ENCODE measurements at places on chromosomes 4 and X. TPM values are rescaled to one million over a fixed set of nuclear protein-coding genes. Genes with fewer than 3 reads are reported as not detected.

DNA sequence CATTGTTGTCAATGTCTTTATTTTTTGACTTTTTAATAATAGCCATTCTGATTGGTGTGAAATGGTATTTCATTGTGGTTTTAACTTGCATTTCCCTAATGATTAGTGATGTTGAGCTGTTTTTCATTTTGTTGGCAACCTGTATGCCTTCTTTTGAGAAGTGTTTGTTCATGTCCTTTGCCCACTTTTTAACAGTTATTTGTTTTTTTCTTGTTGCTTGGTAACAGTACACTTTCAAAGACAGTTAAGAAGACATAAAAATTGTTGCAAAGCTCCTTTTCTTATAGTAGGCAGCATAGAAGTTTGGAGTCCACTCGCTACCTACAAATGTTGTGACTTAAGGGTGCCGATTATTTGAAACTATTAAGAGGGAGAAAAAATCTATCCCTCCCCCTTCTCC is 48.7 kb upstream of the SLC7A11 start:
- DNase-seq = no peak

GRCh38 chr4:87567191-87567590 is 38.0 kb upstream of the SPARCL1 start:
- DNase-seq = no peak

DNA sequence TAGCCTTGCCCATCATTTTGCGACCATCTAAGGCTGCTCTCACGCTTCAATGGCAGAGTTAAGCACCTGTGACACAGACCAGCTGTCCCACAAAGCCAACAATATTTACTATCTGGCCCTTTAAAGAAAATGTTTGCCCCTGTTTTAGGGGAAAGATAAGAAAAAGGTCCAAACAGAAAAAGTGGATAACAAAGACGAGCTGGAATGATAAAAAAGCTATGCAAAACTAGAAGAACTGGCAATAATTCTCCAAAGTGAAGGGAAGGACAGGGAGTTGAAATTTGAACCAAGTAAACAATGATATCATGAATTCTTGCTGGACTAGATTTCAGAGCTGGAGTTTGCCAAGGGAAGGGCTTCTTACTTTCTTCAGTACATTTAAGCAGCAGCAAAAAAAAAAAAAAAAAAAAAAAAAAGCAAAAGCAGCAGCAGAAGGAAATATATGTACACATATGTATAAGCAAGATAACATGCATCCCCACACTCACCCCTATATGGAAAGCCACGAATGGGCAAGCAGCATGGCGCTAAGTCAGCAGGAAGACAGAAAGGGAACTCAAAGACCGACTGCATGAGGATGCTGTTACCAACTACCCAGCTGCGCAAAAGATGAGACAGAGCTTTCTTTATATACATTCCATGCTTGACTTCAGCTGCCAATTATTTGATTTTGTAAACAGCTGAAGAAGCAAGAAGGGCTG is 12.5 kb downstream of the TRAPPC2 start:
- no peak for DNase-seq

- no peak for DNase-seq
Observed at GRCh38 chrX:3669841-3670475, 43.5 kb downstream of the PRKX start.

- DNase-seq = no peak
Observed at GRCh38 chrX:24014388-24015018, 12.5 kb downstream of the KLHL15 start.

- no peak for DNase-seq
Observed at GRCh38 chr4:41125558-41126311, 88.6 kb downstream of the APBB2 start.

DNA sequence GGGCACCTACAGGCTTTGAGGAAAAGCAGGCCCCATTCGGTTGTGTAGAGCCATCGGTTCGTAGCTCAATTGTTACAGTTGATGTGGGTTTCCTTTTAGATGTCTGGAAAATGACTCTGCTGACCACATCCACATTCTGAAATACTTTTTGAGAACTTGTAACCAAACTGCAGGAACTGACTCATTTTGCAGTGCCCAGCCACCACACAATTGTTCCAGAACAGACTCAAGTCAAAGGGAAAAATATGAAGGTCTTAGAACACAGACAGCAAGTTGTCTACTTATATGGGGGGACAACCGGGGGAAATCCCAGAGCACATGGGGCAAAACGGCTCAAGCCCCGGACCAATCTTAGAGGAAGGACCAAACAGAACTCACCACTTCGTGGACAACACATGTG is 557.6 kb upstream of the DIPK2B start:
- DNase-seq = no peak

- DNase-seq = no peak
Observed at GRCh38 chrX:100395781-100396180, 14.3 kb downstream of the PCDH19 start.

DNA sequence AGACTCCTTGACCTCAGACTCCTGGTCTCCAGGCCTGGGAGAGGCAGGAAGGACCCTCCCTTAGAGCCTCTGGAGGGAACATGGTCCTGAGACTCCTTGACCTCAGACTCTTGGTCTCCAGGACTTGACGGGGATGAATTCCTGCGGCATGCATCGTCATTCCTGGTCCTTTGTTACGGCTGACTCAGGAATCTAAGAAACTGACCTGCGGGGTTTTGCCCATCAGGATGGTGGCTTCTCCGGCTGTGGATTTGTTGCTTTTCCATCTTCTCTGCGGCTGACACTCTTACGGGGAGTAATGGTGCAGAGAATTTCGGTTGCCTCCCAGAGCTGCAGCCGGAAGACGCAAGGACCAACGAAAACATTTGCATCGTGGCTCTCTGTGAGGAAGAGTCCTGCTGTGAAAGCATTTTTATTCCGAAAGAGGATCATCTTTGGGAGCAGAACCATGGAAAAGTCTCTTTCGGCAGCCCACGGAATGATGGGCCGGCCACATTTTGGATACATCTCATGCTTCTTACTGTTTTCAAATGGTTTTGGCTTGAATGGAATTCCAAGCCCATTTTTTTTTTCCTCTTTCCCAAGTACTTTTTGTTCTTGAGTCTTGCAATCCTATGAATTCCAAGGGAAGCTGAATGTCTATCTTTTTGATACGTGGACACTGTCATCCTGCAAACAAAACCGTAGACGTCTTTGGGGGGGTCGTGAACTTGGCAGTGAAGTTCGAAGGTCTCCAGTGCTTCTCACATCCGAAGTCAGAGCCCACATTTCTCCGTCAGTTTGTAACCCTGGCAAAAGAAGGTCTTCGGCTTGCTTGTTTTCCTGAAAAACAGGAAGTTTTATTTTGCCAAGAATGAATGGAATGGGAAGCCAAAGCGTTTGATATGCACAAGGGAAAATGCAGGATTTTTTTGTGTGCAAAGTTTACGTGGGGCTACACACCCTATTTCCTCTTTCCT is 36.5 kb downstream of the SHOX start:
- no peak for DNase-seq

DNA sequence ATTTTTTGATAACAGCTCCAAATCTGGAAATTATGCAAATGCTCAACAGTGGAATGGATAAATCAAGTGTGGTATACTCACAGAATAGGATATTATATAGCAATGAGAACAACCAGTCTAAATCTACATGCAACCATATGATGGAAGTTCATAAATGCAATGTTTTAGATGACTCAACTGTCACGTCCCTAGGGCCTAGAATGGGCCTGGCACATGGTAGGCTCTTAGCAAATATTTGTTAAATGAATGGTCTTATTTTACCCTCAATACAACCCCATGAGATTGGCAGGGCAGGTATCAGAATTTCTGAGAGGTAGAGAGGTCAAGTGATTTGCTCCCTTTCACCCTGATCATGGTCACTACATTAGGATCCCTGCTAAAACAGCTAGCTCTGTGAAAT is 14.6 kb upstream of the NKX3-2 start:
- no peak for DNase-seq

GRCh38 chr4:134215620-134216344 is 14.2 kb upstream of the PABPC4L start:
- DNase-seq = no peak

FAM47C gene
- not detected for total RNA-seq

GPR82 gene
- total RNA-seq = not detected

ZNF330 gene
- 16.8 TPM for total RNA-seq

DGKK gene
- total RNA-seq = not detected

SGCB gene
- total RNA-seq = 8.9 TPM

TMEM154 gene
- 143 TPM for total RNA-seq

CXCL1 gene
- 0.59 TPM for total RNA-seq

XAGE1A gene
- not detected for total RNA-seq

CSN1S1 gene
- total RNA-seq = not detected

Measured in suprapubic skin (tissue), 4 donors.